ENCODE measurements at places on chromosomes 7 and 10.
A peak's percentile ranks its signal among the peaks of the same experiment; 100 is the strongest.

GRCh38 chr10:86665868-86666267, 2.4 kb upstream of the LDB3 start:
- peak; percentile 88 for DNase-seq

DNA sequence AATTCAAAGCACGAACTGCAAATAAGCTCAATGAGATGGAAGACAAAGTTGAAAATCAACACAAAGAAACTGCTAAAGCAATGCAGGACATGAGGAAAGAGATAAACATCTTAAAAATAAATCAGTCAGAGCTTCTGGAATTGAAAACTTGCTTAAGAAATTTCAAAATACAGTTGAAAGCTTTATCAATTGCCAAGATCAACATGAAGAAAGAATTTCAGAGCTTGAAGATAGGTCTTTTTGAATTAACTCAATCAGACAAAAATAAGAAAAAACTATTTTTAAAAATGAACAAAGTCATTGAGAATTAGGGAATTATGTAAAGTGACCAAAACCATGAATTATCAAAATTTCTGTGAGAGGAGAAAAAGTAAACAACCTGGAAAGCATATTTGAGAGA, 218.1 kb downstream of the CTNNA3 start:
- DNase-seq, result no peak

- no peak for DNase-seq
Measured at GRCh38 chr7:30984359-30985107, 20.8 kb downstream of the GHRHR start.

DNA sequence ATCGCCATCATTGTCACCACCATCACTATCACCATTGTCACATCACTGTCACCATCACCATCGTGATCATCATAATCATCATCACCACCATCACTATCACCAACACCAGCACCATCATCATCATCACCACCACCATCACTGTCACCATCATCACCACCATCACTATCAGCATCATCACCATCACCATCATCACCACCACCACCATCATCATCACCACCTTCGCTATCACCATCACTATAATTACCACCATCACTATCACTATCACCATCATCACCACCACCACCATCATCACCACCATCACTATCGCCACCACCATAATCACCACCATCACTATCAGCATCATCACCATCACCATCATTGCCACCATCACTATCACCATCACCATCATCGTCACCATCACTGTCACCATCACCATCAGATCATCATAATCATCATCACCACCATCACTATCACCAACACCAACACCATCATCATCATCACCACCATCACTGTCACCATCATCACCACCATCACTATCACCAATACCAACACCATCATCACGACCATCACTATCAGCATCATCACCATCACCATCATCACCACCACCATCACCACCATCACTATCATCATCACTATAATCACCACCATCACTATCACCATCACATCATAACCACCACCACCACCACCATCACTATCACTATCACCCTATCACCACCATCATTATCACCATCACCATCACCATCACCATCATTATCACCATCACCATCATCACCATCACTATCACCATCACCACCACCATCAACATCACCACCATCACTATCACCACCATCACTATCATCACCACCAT, 6.0 kb upstream of the GNA12 start:
- DNase-seq, result no peak

GRCh38 chr7:4765776-4766490, 9.5 kb upstream of the AP5Z1 start:
- no peak for DNase-seq

- no peak for DNase-seq
Measured at GRCh38 chr7:141333459-141333858, 217.8 kb upstream of the AGK start.

Data from substantia nigra (tissue), 51 donors.